Ascending aorta (tissue), 2 donors: ENCODE measurements at places on chromosomes 6 and 20. TPM values are rescaled to one million over a fixed set of nuclear protein-coding genes. Genes with fewer than 3 reads are reported as not detected.

Gene DEFB125
- total RNA-seq: not detected

Gene ESR1
- 3.0 TPM for total RNA-seq

Gene CCM2L
- 38.6 TPM for total RNA-seq

Gene CCN5
- 377 TPM for total RNA-seq

DNA sequence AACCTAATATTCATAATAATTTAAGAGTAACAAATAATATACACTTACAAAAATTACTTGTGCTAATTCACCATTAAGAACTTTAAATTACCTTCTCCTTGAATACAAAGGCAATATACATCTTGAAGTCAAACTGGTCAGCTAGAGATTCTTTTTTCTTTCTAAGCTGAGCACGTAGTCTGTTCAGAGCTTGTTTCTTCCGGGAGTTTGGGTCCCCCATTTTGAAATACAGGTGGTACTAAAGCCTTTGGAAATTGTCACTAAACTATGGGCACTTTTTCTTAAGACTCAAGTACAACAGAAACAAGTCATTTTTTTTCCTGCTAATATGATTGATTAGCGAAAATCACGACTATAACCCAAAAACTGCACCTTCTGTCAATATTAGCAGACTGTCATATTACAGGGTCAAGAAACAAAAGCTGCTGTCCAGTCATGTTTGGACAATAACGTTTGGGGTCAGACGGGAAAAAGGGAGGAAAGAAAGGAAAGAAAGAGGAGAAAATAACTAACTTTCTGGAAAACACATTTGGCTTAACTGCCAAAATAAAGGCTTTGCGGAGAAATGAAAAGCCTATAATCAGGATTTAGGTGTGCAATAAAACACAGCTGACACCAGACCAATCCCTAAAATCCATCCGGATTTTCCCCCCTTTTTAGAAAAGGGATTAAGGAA, 367 bp downstream of the C6orf62 start:
- peak overlapping the region; percentile 96 for H3K27ac ChIP-seq
- DNase-seq: no peak
- H3K4me3 ChIP-seq: peak overlapping the region; percentile 86
- H3K36me3 ChIP-seq: peaks cover 20% of the 10 kb centered on the region
- H3K27me3 ChIP-seq: no peaks in the 10 kb centered on the region

GRCh38 chr20:17852323-17852722, 116.3 kb downstream of the SNX5 start:
- no peaks in the 10 kb centered on the region for H3K27me3 ChIP-seq
- peaks cover 14% of the 10 kb centered on the region for H3K4me1 ChIP-seq
- H3K27ac ChIP-seq: no peak overlapping the region
- no peaks in the 10 kb centered on the region for H3K36me3 ChIP-seq
- no peak overlapping the region for H3K4me3 ChIP-seq
- DNase-seq: no peak

DNA sequence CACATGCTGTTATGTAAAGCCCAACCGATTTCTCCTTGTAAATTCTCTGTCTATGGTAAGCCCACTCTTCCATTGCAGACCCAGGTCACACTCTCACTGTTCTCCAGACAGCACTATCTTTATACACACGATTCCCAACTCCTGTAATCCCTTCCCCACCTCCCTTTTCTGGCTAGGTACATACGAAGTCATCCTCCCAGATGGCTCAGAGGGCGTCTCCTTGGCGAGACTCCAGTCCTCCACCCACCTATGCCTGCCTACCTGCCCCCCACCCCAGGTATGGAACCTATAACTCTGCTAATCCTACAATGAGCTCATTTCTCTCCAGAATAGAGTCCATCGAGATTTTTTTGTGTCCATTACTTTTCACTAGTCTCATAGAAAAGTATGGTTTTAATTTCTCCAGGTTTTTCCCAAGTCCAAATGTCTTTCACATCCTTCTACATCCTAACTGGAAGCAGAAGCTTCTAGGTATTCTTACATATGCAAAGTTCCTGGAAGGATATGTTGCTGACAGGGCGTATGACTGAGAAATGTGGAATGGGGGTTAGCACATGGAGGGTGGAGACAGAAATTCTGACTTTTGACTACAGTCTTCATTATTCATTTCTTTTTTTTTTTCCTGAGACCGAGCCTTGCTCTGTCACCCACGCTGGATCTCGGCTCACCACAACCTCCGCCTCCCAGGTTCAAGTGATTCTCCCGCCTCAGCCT, 22.8 kb downstream of the SCML4 start:
- DNase-seq: no peak
- H3K27ac ChIP-seq: no peak overlapping the region
- H3K36me3 ChIP-seq: no peaks in the 10 kb centered on the region
- H3K4me1 ChIP-seq: no peaks in the 10 kb centered on the region

GRCh38 chr6:119333707-119334295, 15.8 kb downstream of the MAN1A1 start:
- DNase-seq: no peak
- peaks cover 13% of the 10 kb centered on the region for H3K4me1 ChIP-seq
- no peak overlapping the region for H3K4me3 ChIP-seq

DNA sequence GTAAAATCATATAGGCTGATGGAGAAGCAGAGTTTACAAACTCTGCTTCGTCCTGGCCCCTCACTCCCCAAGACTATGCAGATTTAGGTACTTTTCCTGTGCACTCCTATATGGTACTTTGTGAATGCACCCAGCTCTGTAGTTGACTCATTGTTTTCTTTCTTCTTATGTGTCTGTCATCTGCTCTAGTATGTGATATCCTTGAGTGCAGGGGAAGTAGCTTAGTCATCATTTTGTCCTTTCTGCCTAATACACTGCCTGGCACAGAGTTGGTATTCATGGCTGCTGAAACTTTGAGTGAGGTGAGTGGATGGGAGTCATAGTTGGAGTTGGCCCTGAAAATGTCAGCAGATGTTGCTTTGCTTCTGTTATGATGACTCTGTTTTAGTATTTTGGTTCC, 222.6 kb downstream of the RNF144B start:
- no peak for DNase-seq
- H3K36me3 ChIP-seq: no peaks in the 10 kb centered on the region
- no peak overlapping the region for H3K27ac ChIP-seq
- no peaks in the 10 kb centered on the region for H3K27me3 ChIP-seq
- H3K4me3 ChIP-seq: no peak overlapping the region
